ENCODE measurements at places on chromosomes 2 and 18.

DNA sequence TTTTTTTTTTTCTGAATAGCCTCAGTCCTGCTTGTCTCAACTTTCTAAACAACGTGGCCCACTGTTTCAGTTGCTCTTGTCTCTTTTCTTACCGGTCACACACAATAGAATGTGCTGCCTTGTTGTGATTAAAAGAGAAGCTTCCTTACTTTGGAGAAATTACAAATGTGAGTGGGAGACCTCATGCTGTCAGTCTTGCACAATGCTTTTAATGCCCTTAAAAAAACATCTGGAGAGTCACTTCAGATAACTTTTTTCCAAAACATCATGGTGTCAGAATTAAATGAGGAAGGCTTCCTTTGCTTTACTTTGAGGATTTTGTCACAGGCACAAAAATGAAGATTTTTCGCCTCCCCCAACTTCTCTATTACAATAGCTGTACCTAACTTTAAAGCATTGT lies 37.7 kb downstream of the LHCGR start:
- peak; percentile 53 for DNase-seq

- no peak for DNase-seq
Measured at GRCh38 chr2:43905371-43905803, 66.6 kb downstream of the ABCG8 start.

GRCh38 chr2:127581516-127582490 lies 46.3 kb downstream of the MYO7B start:
- no peak for DNase-seq

DNA sequence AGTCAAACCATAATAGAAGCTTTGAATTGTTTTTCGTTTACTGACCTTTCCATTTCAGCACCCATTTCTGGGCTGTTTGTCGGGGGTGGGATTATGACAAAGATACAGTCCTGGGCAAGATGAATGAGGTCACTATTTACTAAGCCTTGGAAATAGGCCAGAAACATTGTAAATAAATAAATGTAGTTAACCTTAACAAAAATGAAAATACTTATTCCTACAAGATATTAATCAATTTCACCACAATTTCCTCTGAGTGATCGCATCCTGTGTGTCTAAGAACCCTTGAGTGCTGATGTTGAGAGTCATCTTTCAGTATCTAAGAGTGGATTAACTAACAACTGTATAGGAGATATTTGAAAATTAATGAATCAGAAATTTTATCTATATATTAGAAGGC lies 14.0 kb downstream of the ITGA4 start:
- no peak for DNase-seq

DNA sequence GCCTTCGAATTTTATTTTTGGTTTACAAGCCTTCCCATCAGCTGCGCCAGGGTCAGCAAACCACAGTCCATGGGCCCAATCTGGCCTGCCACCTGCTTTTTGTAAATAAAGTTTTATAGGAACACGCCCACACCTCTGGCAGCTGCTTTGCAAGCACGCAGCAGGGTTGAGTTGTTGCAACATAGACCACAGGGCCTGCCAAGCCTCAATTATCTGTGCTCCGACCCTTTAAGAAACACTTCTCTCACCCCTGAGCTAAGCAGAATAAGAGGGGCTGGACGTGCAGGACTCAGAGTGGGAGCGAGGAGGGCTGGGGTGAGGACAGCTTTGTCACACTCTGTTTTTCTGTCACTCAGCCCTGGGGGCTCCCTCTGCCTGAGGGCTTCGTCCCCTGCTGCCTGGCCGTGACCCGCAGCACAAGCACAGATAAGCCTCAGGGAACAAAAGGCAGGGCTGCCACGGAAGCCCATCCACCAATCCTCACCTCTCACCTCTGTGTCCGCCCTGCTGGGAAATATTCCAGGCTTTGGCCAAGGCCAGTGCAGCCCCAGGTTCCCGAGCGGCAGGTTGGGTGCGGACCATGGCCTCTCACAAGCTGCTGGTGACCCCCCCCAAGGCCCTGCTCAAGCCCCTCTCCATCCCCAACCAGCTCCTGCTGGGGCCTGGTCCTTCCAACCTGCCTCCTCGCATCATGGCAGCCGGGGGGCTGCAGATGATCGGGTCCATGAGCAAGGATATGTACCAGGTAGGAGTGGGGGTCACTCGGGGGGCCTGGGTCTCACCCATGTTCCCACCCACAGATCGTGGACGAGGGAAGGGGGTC lies at the start of gene AGXT:
AGXT (plus strand) TSS at position 539 of the 823 bp plus-strand sequence; CDS start at position 581, 42 bp downstream.
- no peak for DNase-seq

DNA sequence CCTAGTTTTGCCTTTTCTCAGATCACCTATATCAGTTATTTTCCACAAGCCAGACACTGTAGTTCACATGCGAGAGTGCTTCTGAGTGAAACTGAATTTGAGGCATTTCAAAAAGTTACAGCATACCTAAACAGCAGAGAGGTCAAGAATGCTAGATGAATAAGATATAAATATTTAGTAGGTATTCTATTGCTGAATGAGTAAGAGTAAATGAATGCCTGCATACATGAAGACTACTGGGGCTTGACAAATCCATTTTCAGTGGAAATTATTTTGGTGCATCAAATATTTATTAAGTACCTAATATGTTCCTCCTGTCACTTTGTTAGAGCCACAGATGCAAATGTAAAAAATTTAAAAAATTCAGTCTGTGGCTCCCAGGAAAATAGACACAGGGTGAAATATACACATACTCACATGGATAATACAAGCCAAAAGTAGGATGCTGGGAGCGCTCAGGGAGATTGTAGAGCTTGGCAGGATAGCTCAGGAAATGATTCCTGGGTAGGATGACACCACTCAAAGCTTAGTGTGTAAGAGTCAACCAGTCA lies 27.6 kb upstream of the CDC42EP3 start:
- DNase-seq: no peak

GRCh38 chr2:62472312-62472711 lies 33.7 kb downstream of the TMEM17 start:
- DNase-seq: no peak

- no peak for DNase-seq
Measured at GRCh38 chr2:207482630-207483029, 47.1 kb upstream of the CREB1 start.

DNA sequence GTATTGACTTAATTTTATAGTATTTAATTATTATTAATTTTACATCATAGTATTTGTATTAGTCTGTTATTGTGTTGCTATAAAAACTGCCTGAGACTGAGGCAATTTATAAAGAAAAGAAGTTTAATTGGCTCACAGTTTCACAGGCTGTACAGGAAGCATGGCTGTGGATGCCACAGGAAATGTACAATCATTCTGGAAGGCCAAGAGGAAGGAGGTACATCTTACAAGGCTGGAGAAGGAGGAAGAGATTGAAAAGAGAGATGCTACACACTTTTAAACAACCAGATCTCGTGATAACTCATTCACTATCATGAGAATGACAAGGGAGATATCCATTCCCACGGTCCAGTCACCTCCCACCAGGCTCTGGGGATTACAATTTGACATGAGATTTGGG lies 2019.4 kb upstream of the PIK3C3 start:
- DNase-seq: no peak

- DNase-seq: peak; percentile 81
Measured at GRCh38 chr2:101380376-101380775, 6.9 kb downstream of the CREG2 start.

DNA sequence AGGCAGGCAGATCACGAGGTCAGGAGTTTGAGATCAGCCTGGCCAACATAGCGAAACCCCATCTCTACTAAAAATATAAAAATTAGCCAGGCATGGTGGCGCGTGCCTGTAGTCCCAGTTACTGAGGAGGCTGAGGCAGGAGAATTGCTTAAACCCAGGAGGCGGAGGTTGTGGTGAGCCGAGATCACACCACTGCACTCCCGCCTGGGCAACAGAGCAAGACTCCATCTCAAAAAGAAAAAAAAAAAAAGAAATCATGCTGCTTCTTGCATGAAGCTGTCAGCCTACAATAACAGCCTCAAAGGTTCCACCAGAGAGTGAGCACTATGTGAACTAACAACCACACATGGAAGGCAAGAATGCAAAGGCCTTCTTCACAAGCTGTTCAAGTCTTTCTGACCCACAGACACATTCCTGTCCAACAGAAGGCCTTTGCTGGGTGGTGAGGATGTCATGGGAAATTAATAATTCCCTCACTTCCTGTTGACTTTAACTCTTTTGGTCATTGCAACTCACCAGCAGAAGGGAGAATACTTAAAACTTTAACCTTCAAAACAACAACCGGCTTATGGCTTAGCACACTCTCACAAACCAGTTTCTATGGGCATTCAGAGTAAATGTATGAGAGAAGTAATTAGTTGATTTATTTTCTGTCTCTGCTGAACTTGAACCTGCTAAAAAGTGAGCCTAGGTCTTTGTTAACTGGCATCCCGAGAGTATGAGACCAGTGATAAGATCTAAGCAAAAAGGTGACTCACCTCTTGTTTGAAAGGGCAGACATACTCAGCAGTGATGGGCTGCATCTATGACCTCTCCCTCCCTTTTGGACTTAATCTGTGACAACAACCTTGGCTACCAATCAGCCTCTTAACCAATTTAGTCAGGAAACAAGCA lies 11.8 kb downstream of the PLEKHM3 start:
- DNase-seq: no peak

DNA sequence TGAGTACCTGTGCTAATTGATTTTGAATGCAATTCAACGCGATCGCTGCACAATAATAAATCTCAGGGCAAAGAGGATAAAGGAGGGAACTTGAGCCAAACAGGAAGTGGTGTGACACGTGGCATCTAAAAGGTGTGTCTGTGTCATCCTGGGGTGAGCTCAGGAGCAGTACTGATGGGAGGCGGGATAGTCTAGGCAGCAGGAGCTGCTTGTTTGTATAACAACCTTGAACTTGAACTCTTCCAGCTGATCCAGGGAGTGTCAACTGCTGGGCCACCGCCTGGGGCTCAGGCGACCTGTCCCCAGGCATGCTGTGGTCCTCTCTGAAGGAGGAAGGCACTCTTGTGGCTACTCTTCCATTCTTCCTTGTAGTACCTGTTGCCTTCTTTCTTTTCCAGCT lies 61.2 kb downstream of the BOD1L2 start:
- no peak for DNase-seq

DNA sequence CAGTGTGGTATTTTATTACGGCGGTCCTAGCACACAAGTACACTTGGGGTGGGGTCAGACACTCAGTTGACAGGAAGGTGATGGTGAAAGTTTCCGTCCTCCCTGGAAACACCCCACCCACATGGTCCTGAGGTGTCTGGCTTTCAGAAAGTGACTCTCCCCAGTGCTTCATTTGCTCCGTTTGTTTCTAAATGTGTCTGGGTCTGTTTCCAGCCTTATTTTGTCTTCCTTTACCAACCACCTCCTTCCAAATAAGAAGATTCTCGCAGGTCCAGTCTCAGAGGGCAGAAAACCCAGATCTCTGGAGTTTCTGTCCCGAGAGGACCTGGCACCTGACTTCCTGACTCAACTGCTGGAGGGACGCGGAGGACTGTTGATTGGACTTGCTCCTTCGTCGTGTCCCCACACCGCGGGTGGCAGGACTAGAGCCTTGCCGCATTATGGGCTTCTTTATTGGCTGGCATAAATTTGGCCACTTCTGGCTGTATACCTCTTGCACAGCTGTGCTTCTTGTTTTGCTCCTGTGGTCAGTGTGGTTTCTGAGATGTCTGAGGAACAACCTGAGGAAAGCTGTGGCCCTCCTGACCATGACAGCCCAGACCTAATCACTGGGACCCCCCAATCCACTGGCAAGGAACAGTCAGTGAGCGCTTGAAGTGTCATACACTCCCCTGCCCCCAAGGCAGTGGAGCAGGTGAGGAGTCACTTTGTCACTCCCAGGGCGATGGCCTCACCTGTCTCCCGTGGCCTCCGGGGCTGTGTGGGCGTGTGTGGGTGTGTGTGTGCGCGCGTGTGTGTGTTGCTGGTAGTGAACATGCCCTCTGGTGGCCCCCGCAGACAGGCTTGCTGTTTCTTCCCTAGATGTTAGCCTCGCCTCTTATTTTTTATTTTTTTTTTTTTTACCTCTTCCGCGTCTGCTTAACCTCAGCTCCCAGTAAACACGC lies 45.6 kb downstream of the MEX3C start:
- no peak for DNase-seq

- DNase-seq: peak; percentile 52
Measured at GRCh38 chr2:10035053-10035422, 8.3 kb upstream of the KLF11 start.

DNA sequence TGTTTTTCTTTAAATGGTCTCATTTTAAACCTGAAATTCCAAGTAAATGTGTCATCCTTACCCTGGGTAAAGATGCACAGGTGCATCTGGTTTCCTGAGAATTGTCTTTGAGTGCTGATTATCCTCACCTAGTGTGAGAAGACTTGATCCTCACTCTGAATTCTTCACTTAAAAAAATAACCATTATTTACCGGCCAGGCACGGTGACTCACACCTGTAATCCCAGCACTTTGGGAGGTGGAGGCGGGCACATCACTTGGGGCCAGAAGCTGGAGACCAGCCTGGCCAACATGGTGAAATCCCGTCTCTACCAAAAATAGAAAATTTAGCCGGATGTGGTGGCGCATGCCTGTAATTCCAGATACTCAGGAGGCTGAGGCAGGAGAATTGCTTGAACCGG lies 9.9 kb upstream of the WNT6 start:
- DNase-seq: no peak
